COR-L47 (cell line): ENCODE measurements at places on chromosomes 2 and 18.

GRCh38 chr2:53583583-53583982 is 184.0 kb upstream of the CHAC2 start:
- no peak for DNase-seq

DNA sequence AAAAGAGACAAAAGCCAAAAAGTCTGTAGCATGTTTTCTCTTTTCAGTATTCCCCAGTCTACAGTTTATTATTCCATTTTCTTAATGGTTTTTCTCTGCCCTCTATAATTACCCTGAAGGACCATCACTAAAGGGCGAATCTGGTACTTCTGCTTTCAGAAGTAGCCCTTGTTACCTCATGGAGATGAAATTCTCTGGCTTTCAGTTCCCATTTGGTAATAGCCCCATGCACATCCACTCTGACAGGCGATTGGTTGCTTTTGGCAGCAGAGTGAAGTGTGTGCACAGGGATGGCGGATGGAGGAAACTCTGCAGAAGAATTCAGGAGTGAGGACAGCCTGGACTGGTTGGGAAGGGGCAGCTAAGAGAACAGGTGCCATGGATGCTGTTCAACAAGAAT is 66.3 kb upstream of the NABP1 start:
- DNase-seq = no peak

DNA sequence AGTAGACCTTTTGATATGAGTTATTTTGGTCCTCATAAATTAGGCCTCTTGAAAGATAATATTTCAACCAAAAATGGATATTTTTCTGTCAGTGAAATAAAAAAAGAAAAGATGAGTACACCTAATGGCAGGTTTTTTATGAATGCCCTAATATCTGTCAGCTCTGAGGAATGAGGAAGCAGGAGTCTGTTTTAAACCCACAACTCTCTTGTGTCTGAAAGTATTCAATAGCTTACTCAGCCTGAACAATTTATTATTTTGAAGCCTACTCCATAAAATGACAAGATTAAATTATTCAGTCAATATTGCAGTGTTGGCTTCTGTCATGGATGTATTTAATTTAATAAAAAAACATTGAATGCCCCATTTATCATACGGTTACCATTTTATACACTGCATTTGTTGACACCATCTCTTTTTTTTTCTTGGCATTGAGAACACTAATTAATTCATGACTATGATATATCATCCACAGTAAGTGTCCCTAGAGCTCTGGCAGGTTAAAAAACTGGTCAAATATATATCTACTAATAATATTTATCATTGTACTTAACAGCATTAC is 548.2 kb downstream of the CBLN2 start:
- no peak for DNase-seq

- no peak for DNase-seq
These were observed 339.1 kb upstream of the GALNT5 start for GRCh38 chr2:156918410-156918809.

- DNase-seq = no peak
These were observed 529 bp upstream of the MTA3 start for GRCh38 chr2:42567806-42568400.

DNA sequence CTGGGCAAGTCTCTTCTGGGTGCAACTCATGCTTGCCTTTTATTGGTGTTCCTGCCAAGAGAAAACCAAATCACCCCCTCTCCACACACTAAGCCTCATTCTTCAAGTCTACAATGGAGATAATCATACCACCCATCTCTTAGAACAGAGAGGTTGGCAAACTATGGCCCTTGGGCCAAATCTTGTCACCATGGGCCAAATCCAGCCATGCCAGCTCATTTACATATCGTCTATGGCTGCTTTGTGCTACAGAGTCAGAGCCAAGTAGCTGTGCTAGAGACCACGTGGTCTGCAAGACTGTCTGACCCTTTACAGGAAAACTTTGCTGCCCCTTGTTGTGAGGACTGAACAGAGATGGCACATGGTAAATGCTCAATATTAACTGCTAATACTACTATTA is 270.3 kb upstream of the PARD3B start:
- DNase-seq = no peak

- no peak for DNase-seq
These were observed 38.2 kb downstream of the CASP8 start for GRCh38 chr2:201298462-201299052.

- DNase-seq = no peak
These were observed 65.2 kb downstream of the COPS8 start for GRCh38 chr2:237150831-237151375.

DNA sequence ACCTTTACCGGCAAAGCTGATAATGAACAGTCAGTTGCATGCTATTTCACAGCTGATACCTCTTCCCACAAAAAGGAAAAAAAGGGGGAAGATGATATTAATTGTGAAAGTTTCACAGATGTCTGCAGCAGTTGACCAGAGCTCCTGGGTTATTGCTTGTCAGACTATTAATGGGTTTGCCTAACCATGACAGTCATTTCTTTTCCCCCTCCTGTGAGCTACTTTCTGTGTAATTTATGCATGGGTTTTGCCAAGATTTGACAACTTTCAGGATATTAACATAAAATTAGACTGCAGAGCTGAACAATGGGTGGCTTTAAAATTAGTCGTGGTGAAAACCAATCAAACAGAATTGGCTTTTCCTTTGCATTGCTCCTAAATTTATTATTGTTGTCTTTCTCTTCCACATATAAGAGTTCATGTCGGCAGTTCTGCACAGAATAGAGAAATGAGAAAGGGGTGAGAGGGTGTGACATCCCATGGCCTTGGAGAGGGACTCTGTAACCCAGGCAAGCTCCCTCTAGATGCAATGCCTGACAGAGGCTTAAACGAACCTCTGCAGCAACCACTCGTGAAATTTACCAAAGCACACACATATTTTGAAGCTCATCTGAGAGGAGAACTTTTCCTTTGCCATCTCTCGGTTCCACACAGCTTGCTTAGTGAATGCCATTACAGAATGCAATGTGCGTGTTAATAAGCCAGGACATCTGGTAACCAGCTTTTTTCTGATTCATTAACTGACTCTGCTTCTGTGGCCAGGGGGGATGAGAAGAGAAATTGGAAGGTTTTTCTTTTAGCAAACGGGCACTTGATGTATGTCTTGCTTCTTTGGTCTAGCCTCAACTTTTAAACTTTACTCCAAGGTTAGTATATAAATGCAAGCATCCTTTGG is 82.2 kb upstream of the ITGA4 start:
- DNase-seq = no peak

GRCh38 chr2:71510196-71510807 is 56.9 kb downstream of the DYSF start:
- peak; percentile 54 for DNase-seq

- DNase-seq = no peak
These were observed 326.5 kb upstream of the SLC39A10 start for GRCh38 chr2:195330513-195330956.

- DNase-seq = no peak
These were observed 193.2 kb downstream of the CCDC85A start for GRCh38 chr2:56376699-56377665.

DNA sequence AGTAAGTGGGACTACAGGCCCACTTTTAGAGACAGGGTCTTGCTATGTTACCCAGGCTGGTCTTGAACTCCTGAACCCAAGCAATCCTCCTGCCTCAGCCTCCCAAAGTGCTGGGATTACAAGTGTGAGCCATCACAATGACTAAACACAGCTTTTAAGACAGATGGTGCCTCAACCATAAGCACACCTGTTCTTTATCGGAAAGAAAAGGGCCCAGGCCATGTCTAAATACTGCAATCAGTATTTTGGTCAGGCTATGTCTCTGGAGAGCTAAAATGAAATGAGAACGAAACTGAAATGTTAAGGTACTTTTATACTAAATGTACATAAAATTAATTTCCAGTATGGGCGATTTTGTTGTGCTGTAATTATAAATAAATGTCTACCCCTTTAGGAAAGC is 69.5 kb upstream of the SPTBN1 start:
- DNase-seq = no peak

DNA sequence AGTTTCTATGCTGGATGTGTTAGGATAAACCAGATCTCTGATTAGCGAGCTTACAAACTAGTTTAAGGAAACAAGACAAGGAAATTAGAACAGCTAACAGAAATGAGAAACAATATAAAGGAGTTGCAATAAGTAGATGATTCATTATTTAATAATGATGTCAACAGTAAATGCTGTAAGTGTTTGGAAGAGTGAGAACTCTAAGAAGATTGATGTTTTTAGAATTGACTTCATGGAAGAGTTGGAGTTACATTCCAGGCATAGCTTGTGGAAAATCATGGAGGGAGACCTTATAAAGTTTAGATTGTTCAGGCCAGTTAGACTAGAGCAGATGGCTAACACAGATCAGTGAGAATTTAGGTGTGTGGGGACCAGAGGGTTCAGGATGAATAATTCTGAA is 32.6 kb downstream of the PPP1R1C start:
- DNase-seq = no peak

DNA sequence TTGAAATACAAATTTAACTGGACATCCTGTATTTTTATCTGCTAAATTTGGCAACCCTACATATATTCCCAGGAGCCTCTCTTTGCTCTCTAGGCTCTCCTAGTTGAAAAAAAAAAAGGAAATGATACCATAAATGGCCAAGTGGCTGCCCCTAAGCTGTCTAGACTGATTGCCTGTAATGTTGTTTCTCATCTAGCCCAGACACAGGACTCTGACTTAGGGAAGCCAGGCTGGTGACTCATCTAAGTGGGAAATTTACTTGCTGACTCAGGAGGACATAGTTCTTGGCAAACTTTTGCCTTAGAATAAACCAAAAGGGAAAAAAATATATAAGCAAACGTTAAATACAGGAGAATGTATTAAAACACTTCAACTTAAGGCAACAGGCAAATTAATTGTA is 14.6 kb upstream of the ITGAV start:
- DNase-seq = no peak

- DNase-seq = no peak
These were observed 418.0 kb upstream of the ID2 start for GRCh38 chr2:8263901-8264300.

DNA sequence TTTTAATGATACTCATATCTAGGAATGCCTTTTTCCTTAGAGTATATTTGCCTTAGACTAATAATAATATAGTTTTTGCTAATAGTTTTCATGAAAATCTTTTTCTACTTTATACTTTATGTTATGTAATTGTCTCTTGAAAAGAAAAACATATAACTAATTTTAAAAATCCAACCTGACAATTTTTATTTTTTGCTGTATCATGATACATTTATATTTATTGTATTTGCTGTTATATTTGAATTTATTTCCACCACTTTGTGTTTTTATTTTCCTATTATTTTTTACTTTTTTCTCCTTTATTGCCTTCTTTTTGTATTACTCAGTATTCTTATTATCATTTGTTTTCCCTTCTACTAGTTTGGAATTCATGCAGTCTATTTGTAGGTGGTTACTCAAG is 85.4 kb downstream of the MBD5 start:
- no peak for DNase-seq

DNA sequence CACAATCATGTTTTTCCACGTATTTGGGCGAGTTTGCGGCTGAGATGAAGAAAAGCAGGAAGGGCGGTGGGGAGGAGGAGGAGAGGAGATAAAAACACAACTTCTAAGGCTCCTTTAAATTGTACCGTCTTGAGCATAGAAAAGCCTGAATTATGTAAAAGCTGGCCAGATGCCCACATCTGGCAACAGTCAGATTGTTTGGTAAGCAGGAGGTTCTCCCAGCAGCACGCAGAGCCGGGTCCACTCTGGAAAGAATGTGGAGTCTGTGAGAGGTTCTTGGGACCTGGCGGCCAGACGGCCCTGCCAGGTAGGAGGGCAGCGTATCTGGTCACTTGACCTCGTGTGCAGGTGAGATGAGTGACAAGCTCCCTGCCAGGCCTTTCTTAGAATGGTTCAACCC is 215.3 kb upstream of the APCDD1 start:
- DNase-seq = no peak

- no peak for DNase-seq
These were observed 93.0 kb downstream of the DPP4 start for GRCh38 chr2:161980976-161981375.

GRCh38 chr2:202716114-202716718 is 81.4 kb downstream of the FAM117B start:
- DNase-seq = no peak

GRCh38 chr2:208990716-208991115 is 433.1 kb upstream of the MAP2 start:
- DNase-seq = no peak

GRCh38 chr2:123303731-123304130 is 721.4 kb upstream of the CNTNAP5 start:
- no peak for DNase-seq

GRCh38 chr2:228771315-228771714 is 499.8 kb downstream of the PID1 start:
- DNase-seq = no peak

DNA sequence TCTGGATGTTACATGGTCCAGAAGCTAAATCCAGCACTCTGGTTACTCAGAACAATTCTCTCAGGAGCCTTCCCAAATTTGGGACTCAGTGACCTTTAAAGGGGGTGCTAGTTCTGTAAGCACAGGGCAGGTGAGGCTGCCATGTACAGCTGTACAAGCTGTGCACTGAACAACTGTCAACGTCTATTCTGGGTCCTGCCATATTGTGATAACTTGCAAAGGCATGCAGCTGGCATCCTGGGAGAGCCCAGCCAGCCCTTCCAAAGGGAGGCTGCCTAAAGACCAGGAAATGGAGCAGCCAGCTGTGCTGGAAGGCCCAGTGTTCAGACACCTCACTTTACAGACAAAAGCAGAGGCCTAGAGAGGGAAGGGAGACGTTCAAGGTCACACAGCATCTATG is 204.8 kb downstream of the KLHL29 start:
- no peak for DNase-seq

DNA sequence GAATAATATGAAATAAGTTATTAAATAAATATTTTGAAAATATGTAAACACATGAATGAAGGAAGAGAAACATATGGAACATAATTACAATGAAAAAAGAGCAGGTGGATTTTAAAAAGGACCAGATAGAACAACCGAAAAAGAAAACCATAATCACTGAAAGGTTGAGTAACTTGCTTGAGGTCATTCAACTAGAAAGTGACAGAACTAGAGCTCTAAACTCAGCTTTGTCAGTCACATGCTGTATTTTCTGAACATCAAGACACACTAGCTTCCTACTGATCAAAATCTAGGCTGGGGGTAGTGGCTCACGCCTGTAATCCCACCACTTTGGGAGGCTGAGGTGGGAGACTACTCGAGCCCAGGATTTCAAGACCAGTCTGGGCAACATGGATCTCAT is 30.0 kb upstream of the ITGAV start:
- DNase-seq = no peak

DNA sequence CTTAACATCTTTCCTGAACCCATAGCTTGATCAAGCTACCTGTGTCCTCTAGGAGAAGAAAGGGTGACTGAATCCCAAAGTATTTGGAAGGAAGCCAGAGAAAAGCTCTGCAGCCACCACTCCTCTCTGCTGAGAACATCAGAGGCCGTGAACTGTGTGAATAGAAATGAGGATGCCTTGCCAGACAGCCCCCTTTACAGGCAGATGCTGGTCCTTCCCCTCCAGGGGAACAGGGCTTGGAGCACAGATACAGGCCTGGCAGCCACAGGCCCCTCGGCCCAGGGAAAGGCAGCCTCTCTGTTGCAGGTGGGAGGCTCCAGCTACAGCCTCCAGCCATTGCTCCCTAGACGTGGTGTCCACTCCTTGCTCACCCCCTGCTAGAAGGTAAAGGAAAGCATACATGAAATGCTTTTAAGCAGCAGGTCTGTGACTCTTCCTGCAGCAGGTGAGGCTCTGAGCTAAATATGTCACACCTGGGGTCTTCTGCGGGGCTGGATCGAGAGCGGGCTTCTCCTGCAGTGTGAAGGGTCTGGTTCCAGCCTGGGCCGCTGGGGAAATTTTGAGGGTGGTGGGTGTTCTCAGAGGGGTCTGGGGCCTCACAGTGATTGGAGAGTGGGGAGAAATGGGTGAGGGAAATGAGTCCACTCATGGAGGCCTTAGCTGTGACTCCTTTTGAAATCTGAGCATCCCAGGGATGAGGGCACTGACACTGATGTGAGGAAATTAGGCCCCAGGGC is 234.0 kb downstream of the KLHL29 start:
- DNase-seq = no peak
